ENCODE measurements at places on chromosomes 2 and 18. TPM values are rescaled to one million over a fixed set of nuclear protein-coding genes. Genes with fewer than 3 reads are reported as not detected.

Gene MAP3K19
- polyA plus RNA-seq = 0.73 TPM

Gene DES
- 5.9 TPM for polyA plus RNA-seq

Gene PLCL1
- 16.8 TPM for polyA plus RNA-seq

Gene LYG2
- polyA plus RNA-seq = 1.0 TPM

GRCh38 chr2:28751956-28752630 is 463 bp downstream of the PPP1CB start:
- DNase-seq = no peak

DNA sequence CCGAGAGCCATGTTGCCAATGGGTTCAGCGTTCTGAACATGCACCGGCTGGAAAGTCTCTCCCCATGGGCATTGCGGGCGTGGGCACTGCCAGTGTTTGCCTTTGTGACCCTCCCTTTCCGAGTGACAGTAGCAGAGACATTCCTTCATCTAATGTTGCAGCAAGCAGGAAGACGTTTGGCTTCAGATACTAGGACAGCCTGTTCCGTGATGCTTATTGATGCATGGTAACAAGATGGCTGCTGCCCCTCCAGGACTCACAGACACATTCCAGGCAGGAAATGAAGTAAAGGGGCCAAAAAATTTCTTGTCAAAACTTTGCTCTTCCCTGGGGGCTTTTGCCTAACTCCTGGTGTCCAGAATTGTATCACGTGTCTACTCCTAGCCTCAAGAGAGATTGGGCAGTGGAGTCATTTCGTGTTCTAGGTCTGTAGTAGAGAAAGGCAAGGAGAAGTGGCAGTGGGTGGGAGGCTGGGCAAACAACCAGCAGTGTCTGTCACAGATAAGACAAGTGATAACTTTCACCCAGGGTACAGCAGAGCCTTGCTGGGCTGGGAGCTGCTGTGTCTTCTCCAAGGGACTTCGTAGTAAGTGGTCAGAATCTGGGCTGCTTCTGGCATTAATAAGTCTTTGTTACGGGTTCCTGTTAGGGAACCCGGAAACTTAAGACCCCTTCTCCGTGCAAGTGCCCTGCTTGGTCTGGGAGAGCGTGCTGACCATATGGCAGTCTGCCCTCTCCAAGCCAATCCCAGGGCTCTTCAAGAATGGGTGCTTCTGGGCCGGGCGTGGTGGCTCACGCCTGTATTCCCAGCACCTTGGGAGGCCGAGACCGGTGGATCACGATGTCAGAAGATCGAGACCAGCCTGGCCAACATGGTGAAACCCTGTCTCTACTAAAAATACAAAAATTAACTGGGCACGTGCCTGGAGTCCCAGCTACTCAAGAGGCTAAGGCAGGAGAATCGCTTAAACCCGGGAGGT is 93.5 kb downstream of the TFCP2L1 start:
- DNase-seq = no peak

DNA sequence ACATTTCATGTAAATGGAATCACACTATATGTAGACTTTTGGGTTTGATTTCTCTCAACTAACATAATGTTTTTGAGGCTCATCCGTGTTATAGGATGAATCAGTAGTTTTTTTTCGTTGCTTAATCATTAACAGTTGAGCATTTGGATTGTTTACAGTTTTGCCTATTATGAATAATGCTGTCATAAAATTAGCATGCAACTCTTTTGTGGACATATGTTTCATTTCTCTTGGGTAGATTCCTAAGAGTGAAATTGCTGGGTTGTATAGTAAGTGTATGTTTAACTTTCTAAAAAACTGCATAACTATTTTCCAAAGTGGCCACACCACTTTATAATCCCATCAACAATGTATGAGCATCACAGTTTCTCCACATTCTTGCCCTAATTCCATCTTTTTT is 7.7 kb upstream of the RHBDD1 start:
- no peak for DNase-seq

DNA sequence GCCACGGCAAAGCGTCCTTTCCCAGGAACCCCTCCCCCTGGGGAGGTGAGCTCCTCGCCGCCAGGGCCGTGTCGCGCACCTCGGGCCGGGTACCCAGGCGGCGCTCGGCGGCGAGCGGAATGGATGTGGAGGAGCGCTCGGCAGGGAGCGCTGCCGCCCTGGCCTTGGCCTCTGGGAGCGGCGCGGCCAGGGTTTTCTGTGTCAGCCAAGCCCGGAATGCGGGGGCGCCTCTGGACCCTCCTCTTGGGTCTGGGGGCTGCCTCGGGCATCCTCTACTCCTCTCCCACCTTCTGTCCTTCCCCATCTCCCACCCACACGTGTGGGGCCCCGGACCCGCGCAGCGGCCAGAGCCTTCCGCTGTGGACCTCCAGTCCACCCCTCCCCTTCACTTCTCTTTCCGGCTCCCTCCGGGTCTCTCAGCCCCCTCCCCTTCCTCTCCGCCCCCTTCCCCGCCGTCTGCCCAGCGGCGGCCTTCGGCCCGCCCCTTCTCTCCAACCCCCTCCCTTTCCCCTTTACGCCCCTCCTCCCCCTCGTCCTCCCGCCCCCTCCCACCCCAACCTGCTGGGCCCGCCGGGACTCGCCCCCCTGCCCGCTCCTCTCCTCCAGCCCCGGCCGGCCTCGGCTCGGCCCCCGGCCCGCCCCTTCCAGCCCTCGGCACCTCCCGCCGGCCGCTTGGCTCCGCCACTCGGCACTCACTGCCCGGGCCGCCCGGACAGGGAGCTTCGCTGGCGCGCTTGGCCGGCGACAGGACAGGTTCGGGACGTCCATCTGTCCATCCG is at the start of gene MERTK:
Gene MERTK, plus strand, starts transcription at position 684 of the 779 bp plus-strand sequence. CDS start 129 bp downstream, outside the sequence.
- DNase-seq = peak; percentile 90

- DNase-seq = no peak
Observed at GRCh38 chr18:36454848-36455458, 157.4 kb downstream of the FHOD3 start.

- no peak for DNase-seq
Observed at GRCh38 chr2:25201794-25202193, 33.4 kb upstream of the POMC start.
